ENCODE measurements at places on chromosomes 6 and 20. TPM values are rescaled to one million over a fixed set of nuclear protein-coding genes. Genes with fewer than 3 reads are reported as not detected.

DNA sequence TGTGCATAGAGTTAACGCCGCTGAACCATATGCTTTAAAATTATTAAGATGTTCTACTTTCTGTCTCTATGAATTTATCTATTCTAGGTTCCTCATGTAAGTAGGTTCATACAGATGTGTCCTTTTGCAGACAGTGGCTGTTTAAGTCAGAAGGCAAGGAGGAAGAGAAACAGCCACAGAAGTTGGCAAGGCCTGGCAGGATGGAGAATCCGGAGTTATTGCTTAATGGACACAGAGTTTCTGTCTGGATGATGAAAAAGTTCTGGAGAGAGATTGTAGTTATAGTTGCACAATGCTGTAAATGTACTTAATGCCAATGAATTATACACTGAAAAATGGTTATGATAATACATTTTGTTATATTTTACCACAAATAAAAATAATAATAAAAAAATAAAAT lies 283.6 kb upstream of the CNR1 start:
- H3K27ac ChIP-seq, result no peak overlapping the region
- no peak for DNase-seq
- H3K27me3 ChIP-seq, result no peaks in the 10 kb centered on the region
- no peaks in the 10 kb centered on the region for H3K4me1 ChIP-seq

- H3K36me3 ChIP-seq, result peaks cover 76% of the 10 kb centered on the region
- peaks cover 67% of the 10 kb centered on the region for H3K4me1 ChIP-seq
- DNase-seq, result no peak
- peak overlapping the region; percentile 85 for H3K4me3 ChIP-seq
These were observed 2.1 kb downstream of the SLC35B2 start for GRCh38 chr6:44255105-44255808.

DNA sequence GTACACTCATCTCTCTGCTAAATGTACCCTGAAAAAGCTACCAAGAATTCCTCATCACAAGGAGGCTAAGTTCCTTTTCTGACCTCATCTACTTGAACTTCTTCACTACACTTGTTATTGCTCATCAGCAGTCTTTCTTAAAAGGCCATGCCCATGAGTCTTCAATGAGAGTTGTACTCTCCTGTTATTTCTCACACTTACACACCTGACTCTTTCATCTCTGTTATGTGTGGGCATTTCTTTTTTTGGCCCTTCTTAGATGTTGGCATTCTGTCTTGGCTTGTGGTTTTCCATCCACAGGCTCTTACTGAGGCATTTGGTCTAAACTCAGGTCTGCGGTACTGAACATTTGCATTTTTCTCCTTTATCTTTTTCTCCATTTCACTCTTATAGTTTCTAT lies 10.7 kb upstream of the SLC17A1 start:
- no peak overlapping the region for H3K27ac ChIP-seq
- no peak overlapping the region for H3K4me3 ChIP-seq
- no peaks in the 10 kb centered on the region for H3K36me3 ChIP-seq
- peaks cover 10% of the 10 kb centered on the region for H3K27me3 ChIP-seq
- H3K4me1 ChIP-seq, result no peaks in the 10 kb centered on the region

The ARMC12 gene
- total RNA-seq, result 0.37 TPM

The KCNQ5 gene
- total RNA-seq, result 10.0 TPM

Data from activated CD8-positive, alpha-beta T cell treated with anti-CD3 and anti-CD28 coated beads, Interleukin-2, amount 10 ng/mL, durations not matched to agents 7 days and 5 days (primary cell).